CD4-positive, alpha-beta T cell treated with Interleukin-2 at 100 ng/mL for 4 hours (primary cell): ENCODE measurements at places on chromosomes 3 and 15.
A peak's percentile ranks its signal among the peaks of the same experiment; 100 is the strongest.

DNA sequence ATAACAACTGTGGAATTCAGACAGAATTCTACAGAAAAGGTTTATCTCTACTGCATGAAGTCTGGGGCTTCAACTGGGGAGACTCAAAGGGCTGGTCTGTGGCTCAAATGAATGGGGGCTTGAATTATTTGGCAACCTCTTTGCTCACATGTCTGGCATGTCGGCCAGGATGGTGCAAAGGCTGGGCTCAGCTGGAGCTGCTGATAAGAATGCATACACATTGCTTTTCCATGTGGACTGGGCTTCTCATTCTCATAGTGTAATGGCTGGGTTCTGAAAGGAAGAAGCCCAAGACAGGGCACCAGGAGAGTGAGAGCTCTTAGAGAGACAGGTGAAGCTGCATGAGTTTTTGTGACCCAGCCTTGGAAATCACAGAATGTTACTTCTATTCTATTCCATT is 194.3 kb upstream of the SGO1 start:
- no peak for DNase-seq

DNA sequence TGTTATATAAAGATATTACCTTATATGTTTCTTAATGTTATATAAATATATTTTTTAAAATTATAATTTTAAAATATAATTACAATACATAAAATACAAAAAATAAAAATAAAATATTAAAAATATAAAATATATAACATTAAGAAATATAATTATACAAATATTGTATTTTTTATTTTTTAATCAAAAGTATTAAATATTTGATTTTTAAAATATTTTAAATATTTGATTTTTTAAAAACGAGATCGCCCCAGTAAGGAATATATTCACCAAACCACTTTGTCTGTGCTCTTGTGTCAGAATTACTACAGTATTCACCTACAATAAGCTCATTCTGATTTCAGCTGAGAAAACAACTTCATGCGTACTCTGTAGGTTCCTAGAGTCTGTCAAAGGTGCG is 89.1 kb downstream of the ETFA start:
- DNase-seq: no peak

GRCh38 chr3:5806192-5806591 is 618.7 kb downstream of the EDEM1 start:
- no peak for DNase-seq

DNA sequence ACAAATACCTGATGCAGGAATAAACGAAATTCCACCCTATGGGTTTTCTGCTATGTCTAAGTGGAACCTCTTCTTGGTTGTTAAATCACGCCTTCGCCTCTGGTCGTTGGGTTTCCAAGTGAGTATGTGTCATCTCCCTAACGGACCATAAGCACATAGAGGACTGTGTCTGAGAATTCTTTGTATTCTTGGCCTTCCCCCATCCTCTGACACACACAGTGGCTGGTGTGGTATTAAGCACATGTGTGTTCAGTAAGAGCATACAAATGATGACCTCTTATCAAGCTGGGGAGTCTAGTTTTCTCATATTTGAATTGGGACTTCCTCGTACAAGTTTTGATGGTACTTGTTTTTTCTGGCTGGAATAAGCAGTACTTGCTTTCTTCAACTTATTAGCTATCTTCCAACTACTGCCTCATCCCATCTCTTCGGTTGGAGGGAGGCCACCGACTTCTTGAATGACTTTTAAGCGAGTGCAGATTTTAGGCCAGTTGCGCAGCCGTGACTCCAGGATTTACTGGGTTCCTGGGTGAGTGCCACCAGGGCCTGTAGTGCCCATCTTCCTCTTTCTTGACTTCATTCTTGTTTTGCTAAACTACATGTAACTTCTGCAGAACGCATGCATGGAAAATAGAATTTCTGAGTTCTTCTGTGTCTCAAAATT is 240.2 kb downstream of the ADAMTS17 start:
- DNase-seq: no peak

DNA sequence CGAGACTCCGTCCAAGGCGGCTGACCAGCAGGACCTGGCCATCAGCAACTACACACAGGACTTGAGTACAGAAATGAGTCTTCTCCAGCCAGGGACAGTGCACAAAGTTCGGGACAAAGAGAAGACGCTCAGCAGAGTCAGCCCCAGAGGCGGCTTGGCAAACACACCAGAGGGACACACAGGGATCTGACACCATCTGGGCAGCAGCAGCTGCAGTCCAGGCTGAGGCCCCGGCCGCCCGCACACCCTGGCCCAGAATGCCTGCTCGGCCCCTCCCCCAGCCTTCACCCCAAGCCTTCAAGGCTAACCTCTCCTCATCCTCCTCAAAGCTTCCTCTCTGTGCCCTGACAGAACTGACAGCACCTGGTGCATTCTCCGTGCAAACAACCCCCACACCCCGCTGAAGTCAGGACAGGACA is 61.1 kb downstream of the XXYLT1 start:
- DNase-seq: no peak

GRCh38 chr3:29937185-29937584 is 656.3 kb downstream of the RBMS3 start:
- DNase-seq: no peak

- DNase-seq: no peak
These were observed 135.7 kb upstream of the IQSEC1 start for GRCh38 chr3:13208706-13209633.

- no peak for DNase-seq
These were observed 11.5 kb upstream of the PCSK6 start for GRCh38 chr15:101500865-101501551.

DNA sequence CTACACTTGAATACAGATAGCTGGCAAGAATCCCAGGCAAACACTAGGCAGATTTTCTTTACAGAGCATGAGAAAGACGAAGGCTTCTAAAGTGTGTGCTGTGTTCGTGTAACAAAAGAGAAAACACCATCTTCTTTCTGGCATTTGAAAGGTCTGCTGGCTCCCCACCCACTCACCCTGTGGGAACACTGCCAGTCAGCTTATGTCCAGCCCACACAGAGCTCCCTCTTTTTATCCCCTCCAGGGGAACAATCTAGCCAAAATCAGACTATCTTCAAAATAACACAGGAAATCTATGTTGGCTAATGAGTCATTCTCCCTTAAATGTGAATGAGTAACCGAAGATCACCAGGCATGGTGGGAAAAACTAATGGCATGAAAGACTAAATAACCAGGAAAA is 45.6 kb upstream of the PAQR5 start:
- DNase-seq: no peak

GRCh38 chr15:60945196-60945595 is 283.9 kb downstream of the RORA start:
- DNase-seq: no peak

DNA sequence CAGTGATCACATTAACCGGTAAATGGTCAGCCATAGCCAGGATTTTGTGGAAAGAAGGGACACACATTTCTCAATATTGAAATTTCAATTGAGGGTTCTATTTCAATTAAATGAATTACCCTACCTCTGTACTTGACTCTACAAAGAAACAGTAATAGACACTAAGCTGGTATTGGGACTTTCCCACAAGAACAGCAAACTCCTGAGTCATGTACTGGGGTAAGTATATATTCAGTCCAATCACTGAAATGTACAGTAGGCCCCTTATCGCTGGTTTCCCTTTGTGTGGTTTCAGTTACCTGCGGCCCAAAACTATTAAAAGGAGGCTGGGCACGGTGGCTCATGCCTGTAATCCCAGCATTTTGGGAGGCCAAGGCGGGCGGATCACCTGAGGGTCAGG is 17.6 kb downstream of the ASB14 start:
- DNase-seq: no peak

DNA sequence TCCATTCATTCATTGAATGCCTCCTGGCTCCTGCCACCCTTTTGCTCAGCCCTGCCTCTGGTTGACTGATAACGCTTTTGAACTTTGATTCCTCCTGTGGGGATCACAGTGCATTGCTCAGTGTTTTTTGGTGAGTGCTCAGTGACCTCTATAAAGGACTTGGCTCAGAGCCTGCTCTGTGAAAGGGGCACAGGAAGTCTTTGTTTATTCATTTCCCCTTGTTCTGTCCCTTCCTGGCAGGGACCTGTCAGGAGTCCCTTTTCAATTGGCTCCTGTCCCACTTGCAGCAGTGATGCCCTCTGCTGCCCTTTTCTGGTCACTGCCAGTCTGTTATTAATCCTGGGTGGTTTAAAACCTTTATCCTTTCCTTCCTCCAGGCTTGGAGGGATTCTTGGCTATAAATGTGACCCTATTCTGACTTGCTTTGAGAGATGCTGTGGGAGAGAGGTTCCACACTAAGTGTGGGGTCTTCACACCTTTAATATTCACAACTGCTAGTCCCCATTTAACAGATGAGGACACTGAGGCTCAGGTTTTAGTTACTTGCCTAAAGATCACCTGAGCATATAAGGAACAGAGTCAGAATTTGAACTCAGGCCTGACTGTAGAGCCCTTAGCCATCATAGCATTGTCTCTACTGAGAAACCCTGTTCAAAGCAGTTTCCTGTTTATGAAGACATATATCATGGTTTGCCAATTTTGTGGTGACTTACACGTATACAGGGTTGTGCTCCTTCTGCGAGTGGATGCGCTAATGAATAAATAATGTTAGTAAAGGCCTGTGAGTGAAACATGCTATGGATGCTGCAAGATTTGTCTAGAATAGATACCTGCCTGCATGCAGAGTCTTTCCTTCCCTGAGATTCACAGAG is 23.2 kb upstream of the TATDN2 start:
- DNase-seq: peak; percentile 77

GRCh38 chr15:77688693-77689092 is 56.0 kb upstream of the LINGO1 start:
- DNase-seq: no peak

- DNase-seq: no peak
These were observed 4.8 kb downstream of the AQP9 start for GRCh38 chr15:58142827-58143461.

GRCh38 chr3:83035704-83036010 is 1274.2 kb upstream of the GBE1 start:
- DNase-seq: no peak

GRCh38 chr3:143644370-143645089 is 203.7 kb downstream of the SLC9A9 start:
- DNase-seq: peak; percentile 6

DNA sequence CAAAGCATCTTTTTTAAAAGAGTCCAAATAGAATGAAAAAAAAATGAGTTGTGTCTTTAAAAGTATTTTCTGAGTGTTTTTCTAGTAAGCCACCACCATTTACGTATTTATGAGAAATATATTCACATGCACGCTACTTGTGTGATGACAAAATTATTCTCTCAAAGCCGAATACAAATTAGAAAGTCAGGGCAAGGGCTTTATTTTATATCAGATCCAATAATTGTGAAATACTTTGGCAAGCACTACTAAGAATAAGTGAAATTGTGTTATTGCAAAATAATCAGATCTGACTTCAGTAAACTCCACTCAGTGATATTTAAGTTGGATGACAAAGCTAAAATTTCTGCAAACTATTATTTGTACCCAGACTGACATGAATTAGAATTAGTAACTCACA is 589.3 kb upstream of the KCNMB2 start:
- no peak for DNase-seq

DNA sequence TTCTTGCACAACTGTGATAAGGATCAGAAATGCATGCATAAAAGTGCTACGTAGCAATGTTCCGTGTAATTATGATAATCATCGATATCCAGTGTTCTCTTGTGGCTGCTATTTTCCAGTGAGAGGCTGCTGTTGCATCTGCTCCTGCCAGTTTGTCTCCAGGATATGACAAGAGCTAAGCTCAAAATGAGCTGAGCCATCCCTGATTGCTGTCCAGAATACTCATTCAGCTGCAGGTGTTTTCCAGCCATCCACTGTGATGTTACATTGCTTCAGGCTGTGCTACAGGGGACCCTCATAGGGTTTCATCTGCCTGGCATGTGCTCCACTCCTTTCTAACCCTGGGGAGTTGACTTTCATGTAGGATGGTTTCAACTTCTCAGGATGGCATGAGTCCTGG is 976.0 kb downstream of the ROBO1 start:
- no peak for DNase-seq

GRCh38 chr3:82558081-82558480 is 796.6 kb upstream of the GBE1 start:
- no peak for DNase-seq

GRCh38 chr15:63870487-63871209 is 36.9 kb upstream of the HERC1 start:
- no peak for DNase-seq

DNA sequence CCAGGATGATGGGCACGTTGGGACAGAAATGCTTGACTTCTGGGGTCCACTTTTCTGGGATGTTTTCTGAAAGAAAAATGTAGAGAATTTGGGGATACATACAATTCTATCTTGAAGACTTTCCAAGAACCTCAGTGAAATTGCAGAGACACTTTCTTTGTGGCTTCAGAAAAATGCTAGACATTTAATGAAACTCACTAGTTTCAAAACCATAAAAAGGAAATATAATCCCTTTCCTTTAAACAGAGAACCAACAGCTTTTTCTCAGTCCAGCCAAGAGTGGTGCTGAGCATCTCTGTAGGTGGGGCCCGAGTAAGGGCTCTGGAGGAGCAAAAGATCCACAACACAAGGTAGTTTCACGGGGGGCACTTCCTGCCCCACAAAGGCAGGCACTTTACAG is 4.4 kb upstream of the GPX1 start:
- no peak for DNase-seq

GRCh38 chr3:33064929-33065328 is 32.0 kb downstream of the GLB1 start:
- peak; percentile 53 for DNase-seq

DNA sequence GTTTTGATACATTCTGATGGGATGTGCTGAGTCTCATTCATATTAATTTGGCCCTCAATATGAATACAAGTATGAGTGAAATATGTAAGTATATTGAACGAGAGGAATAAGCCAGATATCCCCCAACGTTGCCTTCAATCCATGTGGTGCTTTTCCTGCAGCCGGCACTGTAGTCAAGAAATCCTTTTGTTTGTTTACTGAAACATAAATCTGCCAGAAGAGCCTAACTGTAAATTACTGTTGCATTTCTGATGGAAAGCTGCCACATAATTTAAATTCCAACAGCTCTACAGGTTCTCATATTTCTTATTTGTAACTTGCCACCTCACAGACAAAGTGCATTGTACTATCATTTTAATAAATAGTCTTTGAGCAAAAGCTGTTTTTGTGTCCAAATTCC is 314.0 kb downstream of the KBTBD8 start:
- no peak for DNase-seq

DNA sequence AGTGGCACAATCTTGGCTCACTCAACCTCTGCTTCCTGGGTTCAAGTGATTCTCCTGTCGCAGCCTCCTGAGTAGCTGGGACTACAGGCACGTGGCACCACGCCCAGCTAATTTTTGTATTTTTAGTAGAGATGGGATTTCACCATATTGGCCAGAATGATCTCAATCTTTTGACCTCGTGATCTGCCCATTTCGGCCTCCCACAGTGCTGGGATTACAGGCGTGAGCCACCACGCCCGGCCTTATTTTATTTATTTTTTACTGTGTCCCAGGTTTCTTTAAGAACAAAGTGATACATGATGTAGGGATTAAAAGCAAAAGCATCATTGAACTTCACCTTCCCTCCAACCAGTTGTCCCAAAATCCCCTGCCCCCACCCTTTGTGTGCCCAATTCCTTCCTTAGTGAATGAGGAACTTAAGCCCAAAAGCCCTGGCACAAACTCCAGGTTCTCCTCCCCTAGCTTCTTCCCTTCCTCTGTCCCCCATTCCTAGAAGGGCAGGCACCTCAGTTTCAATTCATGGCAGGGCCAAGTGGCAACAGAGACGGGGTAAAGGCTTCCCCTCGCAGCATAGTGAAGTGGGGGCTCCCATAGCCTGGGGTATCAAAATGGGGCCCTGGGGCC is 23.7 kb upstream of the RPN1 start:
- DNase-seq: no peak
